ENCODE measurements at places on chromosomes 2 and 18.

GRCh38 chr18:23887493-23887892, 127.1 kb upstream of the TTC39C start:
- DNase-seq: peak; percentile 98

GRCh38 chr2:8453904-8454302, 228.0 kb upstream of the ID2 start:
- DNase-seq: no peak

DNA sequence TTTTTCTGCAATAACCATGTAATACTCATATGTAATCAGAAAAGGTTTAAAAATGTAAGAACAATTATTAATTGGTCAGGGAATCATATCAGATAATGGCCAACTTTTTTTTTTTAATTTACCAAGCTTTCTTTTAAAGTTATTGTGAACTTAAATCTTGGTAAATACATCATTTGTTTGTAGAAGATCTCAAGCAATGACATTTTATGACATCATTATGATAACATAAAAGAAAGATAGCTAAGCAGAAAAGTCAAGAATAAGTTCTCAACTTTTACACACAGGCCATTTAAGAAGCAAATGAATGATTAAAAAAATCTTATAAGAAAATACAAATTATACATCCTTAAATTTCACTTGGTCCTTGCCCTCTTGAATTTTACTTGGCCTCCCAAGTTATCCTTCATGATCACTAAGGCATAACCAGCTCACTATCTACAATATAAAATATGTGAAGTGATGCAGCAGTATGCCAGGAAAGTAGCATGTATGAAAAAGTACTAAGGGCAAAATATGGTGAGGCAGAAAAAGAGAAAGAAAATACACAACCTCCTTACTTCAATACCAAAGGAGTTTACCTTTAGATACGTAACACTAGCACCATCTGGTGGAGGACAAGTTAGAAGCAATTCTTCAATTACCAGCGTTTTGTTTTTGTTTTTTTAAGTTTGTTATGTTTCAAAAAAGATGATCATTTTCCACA, 116.6 kb downstream of the SRBD1 start:
- DNase-seq: peak; percentile 57

DNA sequence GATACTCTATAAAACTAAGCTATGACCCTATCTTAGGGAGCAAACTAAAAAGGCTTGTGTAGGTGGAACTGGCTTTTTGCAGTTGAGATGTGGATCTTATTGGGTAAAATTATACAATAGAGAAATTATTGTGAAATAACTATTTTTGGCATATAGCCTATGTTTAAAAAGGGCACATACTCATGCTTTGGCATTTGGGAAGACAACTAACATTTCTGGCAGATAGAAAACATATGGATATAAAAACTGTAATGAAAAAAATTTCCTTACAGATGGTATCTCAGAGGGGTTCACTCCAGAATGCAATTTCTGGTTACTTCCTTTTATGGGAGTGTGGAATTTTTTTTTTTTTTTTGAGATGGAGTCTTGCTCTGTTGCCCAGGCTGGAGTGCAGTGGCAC, 120.1 kb upstream of the CCDC195 start:
- no peak for DNase-seq

- no peak for DNase-seq
These were observed 42.1 kb upstream of the FAM124B start for GRCh38 chr2:224444021-224444420.

GRCh38 chr2:229622495-229623355, 91.6 kb downstream of the DNER start:
- no peak for DNase-seq

DNA sequence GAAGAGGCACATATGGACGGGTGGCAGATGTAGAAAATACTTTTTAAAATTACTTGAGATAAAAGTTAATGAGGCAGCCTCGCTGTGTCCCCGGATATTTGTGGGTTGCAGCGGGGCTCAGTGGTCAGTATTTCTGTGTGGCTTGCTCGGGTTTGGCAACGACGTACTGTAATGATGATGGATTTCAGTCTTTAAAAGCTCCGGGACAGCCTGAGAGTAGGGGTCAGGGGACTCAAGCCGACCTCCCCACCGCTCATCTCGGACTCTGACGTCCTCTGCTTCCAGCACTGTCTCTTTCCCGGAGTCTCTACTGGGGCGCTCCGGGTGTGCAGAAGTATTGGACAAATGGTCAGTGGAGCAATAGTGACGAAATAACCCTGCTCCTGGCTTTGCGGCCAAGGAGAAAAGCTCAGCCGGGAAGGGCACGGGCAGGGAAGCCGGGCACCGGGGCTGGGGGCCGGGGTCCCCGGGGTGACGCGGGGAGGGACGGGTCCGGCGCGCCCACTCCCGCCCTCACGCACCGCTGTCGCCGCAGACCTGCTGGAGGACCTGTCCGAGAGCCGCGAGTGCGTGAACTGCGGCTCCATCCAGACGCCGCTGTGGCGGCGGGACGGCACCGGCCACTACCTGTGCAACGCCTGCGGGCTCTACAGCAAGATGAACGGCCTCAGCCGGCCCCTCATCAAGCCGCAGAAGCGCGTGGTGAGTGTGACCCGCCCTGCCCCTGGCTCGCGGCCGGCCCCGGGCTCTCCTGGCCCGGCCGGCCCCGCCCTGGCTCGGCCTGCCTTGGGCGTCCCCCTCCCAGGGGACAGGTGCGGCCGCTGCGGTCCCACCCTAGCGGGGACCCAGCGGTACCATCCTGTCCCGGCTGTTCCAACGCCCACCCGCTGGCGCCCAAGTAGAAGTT, 7.3 kb downstream of the GATA6 start:
- DNase-seq: no peak

DNA sequence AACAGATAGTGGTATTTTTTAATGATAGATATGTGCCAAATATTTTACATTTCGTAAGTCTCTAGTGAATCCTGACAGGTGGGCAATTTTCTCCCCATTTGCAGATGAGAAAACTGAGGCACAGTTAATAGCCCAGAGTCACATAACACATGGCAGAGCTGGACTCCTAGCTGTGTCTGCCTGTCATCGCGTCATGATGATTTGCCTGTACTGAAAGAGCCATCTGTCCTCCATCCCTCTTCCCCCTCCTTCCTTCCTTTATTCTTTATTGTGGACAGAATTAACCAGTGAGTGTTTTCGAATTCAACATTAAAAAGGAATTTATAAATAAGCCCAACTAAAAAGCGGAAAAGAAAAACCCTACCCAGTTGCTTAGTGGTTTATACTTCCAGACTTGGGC, 3.2 kb downstream of the DNAJB2 start:
- no peak for DNase-seq

DNA sequence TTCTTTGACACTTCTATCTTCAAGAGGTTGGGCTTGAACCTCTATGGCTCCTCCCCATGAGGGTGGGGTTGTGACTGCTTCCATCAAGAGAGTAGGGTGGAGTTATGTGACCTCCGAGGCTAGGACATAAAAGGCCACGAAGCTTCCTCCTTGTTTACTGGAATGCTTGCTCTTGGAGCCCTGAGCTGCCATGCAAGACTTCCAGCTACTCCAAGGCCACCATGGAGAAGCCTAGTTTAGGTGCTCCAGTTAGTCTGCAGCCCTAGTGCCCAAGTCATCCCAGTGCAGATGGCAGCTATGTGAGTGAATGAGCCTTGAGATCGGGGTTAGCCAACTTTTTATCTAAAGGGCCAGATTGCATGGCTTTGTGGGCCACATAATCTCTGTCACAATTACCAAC, 2.4 kb upstream of the MERTK start:
- DNase-seq: no peak

GRCh38 chr2:73285159-73285739, 971 bp upstream of the FBXO41 start:
- no peak for DNase-seq

- DNase-seq: no peak
These were observed 39.8 kb downstream of the CD302 start for GRCh38 chr2:159758239-159758638.

GRCh38 chr2:66281980-66282379, 152.9 kb upstream of the MEIS1 start:
- DNase-seq: no peak

GRCh38 chr18:12657684-12658425, at the start of gene SPIRE1:
SPIRE1 (minus strand) TSS chr18:12658107; CDS start chr18:12657866, 241 bp downstream.
- DNase-seq: peak; percentile 24

- DNase-seq: no peak
These were observed 100.1 kb upstream of the KLF7 start for GRCh38 chr2:207265869-207266268.

- DNase-seq: no peak
These were observed 160.4 kb downstream of the AGAP1 start for GRCh38 chr2:235654103-235654813.

DNA sequence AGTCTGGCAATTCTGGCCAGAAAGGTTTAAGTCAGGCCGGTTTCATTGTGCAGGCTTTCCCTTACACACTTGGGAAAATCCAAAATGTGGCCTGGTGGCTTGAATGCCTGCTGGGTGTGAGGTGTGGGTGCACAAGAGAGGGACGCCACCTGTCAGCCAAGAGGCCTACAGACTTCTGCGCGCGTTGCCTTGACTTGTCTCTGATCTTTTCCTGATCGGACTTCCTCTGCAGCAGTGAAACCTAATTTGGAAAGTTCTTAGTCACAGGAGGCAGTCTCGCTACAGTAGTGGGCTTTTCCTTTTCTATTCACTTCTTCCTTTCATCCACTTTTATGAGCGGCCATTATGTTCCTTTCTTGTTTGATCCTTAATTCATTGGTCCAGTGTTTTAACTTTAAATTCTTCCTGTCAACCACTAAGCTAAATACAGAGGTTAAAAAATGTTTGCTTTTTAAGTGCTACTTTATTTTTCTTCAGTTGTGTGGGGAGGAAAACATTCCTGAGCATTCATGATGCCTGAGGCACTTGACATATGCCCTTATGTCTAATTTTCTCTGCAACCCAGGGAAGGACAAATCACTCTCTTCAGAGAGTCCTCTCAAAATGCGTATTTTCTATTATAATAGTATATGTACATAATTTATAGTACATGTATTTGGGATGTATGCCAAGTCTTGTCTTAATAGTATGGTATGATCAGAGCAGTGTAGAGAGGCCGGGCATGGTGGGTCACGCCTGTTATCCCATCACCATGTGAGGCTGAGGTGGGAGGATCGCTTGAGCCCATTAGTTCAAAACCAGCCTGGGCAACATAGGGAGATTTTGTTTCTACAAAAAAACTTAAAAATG, 128.9 kb downstream of the WDSUB1 start:
- DNase-seq: no peak

DNA sequence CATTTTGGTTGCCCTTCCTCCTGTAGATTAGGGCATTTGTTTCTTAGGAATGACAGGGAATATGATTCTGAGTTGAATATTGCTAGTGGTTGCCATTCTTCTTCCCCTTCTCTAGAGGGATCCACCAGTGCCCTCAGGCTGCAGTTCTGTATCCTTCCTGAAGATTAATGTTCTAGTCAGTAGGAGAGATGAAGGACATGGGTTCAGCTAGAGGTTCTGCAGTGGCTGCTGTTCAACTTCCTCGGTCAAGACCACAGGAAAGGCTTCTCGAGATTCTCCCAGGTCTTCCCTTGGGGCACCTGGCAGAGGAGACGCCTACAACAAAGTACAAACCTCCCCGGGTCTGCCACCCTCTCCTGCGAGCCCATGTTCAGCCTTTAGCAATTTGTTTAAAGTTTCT, 325.5 kb downstream of the AFF3 start:
- no peak for DNase-seq

GRCh38 chr2:150485871-150486538, 1.5 kb downstream of the RND3 start:
- peak; percentile 49 for DNase-seq

DNA sequence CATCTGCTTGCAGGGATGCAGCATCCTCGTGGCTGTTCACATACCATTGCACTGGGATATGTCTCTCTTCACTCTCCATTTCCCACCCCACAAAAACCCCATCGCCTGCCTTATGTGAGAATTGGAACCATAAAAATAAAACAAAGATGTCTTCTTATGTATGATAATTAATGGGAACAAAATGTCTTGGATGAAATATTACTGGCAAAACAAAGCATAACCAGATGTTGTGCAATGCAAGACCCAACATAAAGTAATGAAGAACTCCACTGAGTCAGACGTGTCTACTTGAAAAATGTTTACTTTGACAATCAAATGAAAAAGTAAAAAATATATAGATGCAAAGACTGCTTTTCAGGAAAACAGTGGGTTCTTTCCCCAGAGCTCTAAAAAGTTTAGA, 611.3 kb upstream of the SYT4 start:
- no peak for DNase-seq

GRCh38 chr18:2508155-2508554, 63.1 kb downstream of the METTL4 start:
- DNase-seq: no peak

DNA sequence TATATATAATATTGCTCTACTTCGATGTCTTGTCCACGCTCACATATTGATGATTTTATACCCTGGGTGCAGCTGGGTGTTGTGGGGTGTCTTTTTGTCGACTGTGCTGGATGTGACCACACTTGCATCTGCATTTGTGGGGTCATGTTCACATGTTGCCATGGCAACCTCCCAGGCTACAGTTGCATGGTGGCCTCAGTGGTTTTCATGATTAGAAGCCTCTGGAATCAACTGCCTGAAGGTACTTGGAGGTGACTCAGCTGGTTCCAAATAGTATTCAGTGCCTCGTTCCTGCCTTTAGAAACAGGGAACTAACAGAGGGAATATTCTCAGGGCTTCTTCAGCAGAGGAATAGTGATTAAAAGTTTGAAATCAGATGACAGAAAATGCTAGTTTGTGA, 166.3 kb upstream of the NYAP2 start:
- DNase-seq: no peak

- DNase-seq: no peak
These were observed 121.4 kb upstream of the COL5A2 start for GRCh38 chr2:189300916-189301315.

DNA sequence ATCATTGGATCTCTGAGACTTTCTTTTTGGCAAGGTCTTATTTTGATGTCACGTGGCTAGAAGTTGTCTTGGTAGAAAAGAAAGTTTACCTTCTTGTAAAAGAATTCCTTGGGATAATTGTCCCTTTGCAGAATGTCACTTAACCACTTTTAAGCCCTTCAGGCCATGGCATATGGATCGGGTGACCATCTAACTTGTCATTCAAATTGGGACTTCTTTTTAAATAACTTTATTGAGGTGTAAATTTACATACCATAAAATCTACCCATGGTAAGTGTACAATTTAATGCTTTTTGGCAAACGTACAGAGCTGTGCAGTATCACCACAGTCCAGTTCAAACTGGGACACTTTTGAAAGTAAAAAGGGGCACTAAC, 24.6 kb downstream of the ARMC9 start:
- no peak for DNase-seq

GRCh38 chr18:61894751-61895524, 2.1 kb upstream of the RNF152 start:
- no peak for DNase-seq

DNA sequence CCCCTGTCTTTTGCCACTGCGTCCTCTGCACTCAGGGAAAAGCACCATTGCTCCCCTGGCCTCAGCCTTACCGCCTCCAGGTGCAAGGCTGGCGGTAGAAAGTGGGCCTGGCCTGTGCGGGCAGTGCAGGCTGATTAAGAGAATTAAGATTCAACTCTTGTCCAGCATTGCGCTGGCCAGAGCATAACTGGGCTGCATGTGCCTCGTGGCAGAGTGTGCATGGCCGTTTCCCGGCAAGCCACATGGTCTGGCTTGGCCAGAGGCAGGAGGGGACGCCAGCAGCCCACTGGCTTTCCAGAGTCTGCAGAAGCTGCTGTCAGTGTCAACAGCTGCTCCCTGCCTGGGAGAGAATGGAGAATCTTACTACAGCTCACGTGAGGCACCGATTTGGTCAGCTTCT, 12.3 kb downstream of the NTSR2 start:
- no peak for DNase-seq

GRCh38 chr18:8286303-8286702, 322.9 kb upstream of the RAB12 start:
- DNase-seq: no peak

GRCh38 chr2:219289537-219290361, 10.6 kb downstream of the DNAJB2 start:
- peak; percentile 20 for DNase-seq

- no peak for DNase-seq
These were observed 175.6 kb downstream of the SEPTIN10 start for GRCh38 chr2:109438146-109438545.
